ENCODE measurements at places on chromosomes 4 and X. TPM values are rescaled to one million over a fixed set of nuclear protein-coding genes. Genes with fewer than 3 reads are reported as not detected.

- no peaks in the 10 kb centered on the region for H3K27me3 ChIP-seq
- H3K36me3 ChIP-seq, result no peaks in the 10 kb centered on the region
- H3K4me1 ChIP-seq, result no peaks in the 10 kb centered on the region
- H3K27ac ChIP-seq, result peak overlapping the region; percentile 96
- DNase-seq, result no peak
Measured at GRCh38 chrX:24025741-24026403, 1.1 kb downstream of the KLHL15 start.

DNA sequence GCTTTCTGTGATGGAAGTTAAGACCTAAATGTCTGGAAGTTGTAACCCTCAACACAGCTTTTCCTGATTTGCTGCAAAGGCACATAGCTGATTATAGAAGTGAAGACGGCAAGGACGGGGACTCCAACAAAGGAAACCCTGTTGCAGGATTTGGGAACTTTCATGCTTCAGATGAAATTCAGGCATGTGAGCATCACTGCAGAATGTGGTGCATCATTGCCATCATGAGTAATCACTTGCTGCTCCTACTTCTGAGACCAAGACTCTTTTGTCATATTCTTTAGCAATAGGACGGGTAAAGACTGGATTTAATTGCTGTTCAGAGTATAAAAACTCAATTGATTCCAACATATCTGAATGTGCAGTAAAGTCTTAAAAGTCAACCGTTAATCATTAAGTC is 35.8 kb downstream of the YIPF6 start:
- no peak overlapping the region for H3K4me3 ChIP-seq
- H3K27me3 ChIP-seq, result no peaks in the 10 kb centered on the region
- no peaks in the 10 kb centered on the region for H3K36me3 ChIP-seq
- no peak for DNase-seq

DNA sequence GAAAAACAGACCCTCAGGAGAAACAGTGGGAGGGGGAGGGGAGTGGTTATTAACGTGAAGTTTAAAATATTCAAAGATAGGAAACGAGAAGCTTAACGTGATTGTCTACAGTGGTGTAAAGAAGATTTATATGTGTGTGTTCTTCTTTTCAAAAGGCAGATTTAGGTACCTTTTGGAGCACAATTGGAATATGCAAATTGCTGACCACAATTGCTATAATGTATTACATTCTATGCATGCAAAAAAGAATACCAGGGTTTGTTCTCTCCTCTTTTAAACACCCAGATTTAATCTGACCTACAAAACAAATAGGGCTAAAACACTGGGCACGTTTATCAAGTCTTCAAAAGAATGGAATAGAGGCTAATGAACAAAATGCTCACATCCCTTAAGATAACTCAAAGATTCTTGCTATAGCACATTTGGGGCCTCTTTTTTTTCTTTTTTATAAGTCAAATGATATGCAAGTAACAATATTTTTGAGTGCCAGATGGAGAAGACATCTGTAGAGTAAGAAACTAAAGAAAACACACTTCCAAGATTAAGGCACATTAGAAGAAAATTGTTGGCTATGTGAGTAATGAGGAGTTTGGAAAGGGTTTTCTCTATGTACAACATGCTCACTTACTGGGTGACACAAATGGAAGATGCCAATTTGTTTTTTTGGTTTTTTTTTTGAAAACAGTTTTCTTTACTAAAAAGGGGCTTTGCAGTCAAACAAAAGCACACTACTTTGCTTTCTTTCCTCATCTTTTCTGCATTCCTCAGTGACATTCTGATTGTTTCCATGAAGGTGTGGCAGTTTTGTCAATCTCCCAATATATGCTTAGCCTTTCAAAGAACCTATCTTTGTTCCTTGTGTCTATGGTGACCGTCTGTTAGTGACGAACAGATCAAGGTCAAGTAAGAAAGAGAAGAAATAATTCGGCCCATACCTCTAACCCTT is 240.3 kb downstream of the PALLD start:
- H3K4me3 ChIP-seq, result no peak overlapping the region
- no peak for DNase-seq
- no peaks in the 10 kb centered on the region for H3K4me1 ChIP-seq
- H3K27me3 ChIP-seq, result no peaks in the 10 kb centered on the region
- H3K36me3 ChIP-seq, result no peaks in the 10 kb centered on the region

DNA sequence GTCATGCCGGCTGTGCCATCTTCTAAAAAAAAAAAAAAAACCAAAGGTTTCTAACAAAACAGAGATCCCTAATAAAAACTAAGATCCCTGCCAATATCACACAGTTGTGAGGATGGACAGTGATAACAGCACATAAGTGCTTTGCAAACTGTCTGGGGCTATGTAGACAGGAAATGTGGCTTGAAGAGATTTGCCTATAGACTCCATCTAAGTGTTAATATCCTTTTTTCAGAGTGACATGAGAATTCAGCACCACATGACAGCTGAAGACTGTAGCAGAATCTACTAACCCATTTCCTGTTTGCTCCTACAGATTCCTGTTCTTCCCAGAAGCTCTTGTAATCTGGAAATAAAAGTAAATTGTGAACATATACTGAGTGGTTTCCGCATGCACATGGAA is 215.4 kb downstream of the KDR start:
- DNase-seq, result no peak
- H3K27me3 ChIP-seq, result no peaks in the 10 kb centered on the region
- no peaks in the 10 kb centered on the region for H3K36me3 ChIP-seq
- no peak overlapping the region for H3K27ac ChIP-seq
- no peaks in the 10 kb centered on the region for H3K4me1 ChIP-seq

DNA sequence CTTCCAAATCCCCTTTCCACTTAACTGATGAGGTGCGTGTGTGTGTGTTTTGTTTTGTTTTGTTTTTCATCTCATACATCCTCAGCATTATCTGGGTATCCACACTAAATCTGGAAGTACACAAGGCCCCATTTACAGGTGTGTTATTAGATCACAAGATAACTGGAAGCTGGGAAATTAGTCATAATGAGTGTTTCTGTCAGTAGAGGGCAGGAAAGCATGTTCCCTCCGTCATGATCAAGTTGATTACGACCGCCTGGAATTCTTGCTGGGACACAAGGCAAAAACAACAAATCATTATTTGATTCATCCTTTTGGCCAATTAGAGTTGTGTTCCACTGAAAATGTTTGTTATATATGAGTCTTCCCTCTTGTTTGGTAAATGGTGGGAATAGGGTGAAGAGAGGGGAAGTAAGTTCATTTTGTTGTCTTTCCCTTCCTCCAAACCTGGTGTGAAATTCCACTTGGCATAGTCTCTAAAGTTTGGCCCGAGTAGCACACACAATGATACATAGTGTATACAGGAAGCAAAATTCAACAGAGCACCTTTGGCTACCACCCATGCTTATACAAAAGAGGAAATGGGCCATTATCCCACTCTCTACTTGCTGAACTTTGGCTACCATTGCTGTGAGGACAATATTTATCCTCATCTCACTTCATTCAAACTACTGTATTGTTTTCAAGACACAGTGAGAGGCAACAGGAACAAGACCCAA is 33.3 kb upstream of the TLL1 start:
- no peak overlapping the region for H3K4me3 ChIP-seq
- no peaks in the 10 kb centered on the region for H3K4me1 ChIP-seq
- H3K36me3 ChIP-seq, result no peaks in the 10 kb centered on the region
- no peak overlapping the region for H3K27ac ChIP-seq

DNA sequence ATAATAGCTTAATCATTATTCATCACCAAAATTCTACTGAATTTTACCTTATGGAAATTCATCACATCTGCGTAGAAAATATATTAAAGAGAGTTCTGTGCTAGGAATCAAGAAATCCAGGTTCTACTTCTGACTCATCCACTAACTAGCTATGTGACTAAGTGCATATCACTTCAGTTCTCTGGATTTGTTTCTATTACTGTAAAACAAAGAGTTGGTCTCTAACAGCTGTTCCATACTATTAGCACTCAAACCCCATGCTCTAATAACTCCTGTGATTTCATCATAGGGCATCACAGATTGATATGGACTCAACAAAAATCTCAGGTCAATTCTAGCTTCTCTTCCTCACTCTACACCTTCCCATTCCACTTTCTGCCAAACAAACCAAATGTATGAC is 572.0 kb downstream of the INPP4B start:
- no peak overlapping the region for H3K27ac ChIP-seq
- no peak overlapping the region for H3K4me3 ChIP-seq
- DNase-seq, result no peak
- H3K27me3 ChIP-seq, result no peaks in the 10 kb centered on the region

DNA sequence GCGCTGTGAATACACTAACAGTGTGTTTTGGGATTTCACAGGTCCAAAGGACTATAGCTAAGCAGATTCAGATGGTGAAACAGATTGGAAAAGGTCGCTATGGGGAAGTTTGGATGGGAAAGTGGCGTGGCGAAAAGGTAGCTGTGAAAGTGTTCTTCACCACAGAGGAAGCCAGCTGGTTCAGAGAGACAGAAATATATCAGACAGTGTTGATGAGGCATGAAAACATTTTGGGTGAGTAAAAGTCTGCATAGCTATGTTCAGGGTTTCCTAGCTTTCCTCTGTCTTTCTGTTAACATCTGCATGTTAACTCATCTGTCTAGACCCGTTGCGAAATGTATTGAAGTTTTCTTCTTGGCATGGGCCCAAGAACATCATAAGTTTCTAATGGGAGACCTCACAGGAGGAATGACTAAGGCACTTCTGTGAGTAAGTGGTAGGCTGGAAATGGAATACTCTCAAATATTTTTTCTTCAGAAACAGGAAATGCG is 372.1 kb downstream of the BMPR1B start:
- H3K4me1 ChIP-seq, result no peaks in the 10 kb centered on the region
- no peak overlapping the region for H3K27ac ChIP-seq
- H3K27me3 ChIP-seq, result no peaks in the 10 kb centered on the region
- H3K36me3 ChIP-seq, result no peaks in the 10 kb centered on the region

- H3K36me3 ChIP-seq, result no peaks in the 10 kb centered on the region
- no peak overlapping the region for H3K27ac ChIP-seq
- H3K4me1 ChIP-seq, result no peaks in the 10 kb centered on the region
- no peaks in the 10 kb centered on the region for H3K27me3 ChIP-seq
- no peak for DNase-seq
Measured at GRCh38 chr4:21697583-21697982, 251.0 kb downstream of the KCNIP4 start.

- H3K4me1 ChIP-seq, result no peaks in the 10 kb centered on the region
- DNase-seq, result no peak
- no peaks in the 10 kb centered on the region for H3K27me3 ChIP-seq
- H3K4me3 ChIP-seq, result no peak overlapping the region
- no peak overlapping the region for H3K27ac ChIP-seq
Measured at GRCh38 chr4:25756503-25756902, 100.9 kb downstream of the SLC34A2 start.

DNA sequence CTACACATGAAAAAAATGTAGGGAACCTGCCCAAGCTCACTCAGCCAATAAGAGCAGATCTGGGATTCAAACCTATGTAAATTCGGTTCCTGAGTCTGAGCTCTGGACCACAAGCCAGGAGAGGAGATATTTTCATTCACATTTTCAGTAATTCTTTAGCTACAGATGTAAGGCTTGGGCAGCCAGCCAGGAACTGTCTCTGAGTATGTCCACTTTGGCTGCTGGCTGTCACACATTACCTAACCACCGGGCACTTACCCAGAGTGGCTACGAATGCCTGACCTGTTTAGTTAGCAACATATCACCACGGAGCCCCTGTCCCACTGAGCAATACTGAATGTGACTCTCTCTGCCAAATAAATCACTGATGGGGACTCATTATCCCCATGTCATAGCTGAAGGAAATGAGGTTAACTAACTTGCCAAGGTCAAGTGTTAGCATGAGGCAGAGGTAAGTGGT is 15.3 kb downstream of the USP46 start:
- no peak for DNase-seq
- H3K4me1 ChIP-seq, result peaks cover 10% of the 10 kb centered on the region
- H3K36me3 ChIP-seq, result no peaks in the 10 kb centered on the region
- no peak overlapping the region for H3K4me3 ChIP-seq

ATP8A1 gene
- 172 TPM for total RNA-seq

GRCh38 chr4:71167083-71167482 is 171.7 kb upstream of the SLC4A4 start:
- H3K4me1 ChIP-seq, result no peaks in the 10 kb centered on the region
- H3K4me3 ChIP-seq, result no peak overlapping the region
- DNase-seq, result no peak

DNA sequence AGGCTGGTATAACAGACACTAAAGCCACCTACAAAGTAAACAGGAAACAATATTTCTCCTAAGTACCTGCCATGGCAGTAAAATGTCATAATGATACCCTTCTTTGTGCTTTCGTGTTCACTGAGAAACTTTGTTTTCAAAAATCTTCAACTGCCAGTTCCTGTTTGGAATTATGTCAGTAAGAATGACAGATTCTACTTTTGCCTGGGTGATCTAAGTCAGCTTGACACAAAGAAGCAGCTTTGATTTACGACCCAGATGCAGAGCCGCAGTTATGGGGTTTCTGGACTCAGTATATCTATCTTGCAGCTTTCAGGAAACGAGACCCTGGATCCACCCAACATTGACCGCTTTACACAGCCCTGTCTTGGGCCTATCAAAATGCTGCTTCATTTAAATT is 71.2 kb downstream of the SNX25 start:
- no peak for DNase-seq
- H3K4me3 ChIP-seq, result no peak overlapping the region
- no peaks in the 10 kb centered on the region for H3K36me3 ChIP-seq
- no peaks in the 10 kb centered on the region for H3K27me3 ChIP-seq

CFAP99 gene
- not detected for total RNA-seq

GRCh38 chr4:82553020-82553419 is 8.8 kb downstream of the TMEM150C start:
- no peaks in the 10 kb centered on the region for H3K4me1 ChIP-seq
- H3K36me3 ChIP-seq, result no peaks in the 10 kb centered on the region
- no peak overlapping the region for H3K4me3 ChIP-seq
- no peak overlapping the region for H3K27ac ChIP-seq
- no peak for DNase-seq

DNA sequence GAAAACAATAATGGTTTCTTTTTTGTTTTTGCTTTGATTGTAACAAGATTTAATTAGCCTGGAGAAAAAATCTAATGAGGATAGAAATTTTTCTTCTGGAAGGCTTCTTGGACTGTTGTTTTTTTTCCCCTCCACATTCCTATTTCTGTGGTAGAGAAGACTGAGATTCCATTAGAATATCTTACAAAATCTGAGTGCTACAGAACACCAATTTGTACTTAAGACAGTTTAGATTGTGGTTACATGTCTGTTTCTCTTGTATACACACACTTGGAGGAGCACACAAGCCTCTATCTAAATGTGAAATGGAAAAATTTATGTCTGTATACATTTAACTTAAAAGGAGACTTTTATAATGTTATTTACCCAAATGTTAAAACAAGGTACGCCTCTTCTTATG is 176.9 kb upstream of the ARSJ start:
- H3K36me3 ChIP-seq, result no peaks in the 10 kb centered on the region
- H3K27me3 ChIP-seq, result no peaks in the 10 kb centered on the region
- no peak overlapping the region for H3K4me3 ChIP-seq
- no peak overlapping the region for H3K27ac ChIP-seq
